Stimulated activated CD4-positive, alpha-beta T cell treated with anti-CD3 and anti-CD28 coated beads, Interleukin-4, amount 100 ng/mL, for 1 hour (primary cell): ENCODE measurements at places on chromosomes 11 and 22.
A peak's percentile ranks its signal among the peaks of the same experiment; 100 is the strongest.

GRCh38 chr11:29485641-29486040 lies 531.2 kb downstream of the KCNA4 start:
- DNase-seq: no peak

- DNase-seq: no peak
These were observed 6.4 kb upstream of the ME3 start for GRCh38 chr11:86678823-86679222.

DNA sequence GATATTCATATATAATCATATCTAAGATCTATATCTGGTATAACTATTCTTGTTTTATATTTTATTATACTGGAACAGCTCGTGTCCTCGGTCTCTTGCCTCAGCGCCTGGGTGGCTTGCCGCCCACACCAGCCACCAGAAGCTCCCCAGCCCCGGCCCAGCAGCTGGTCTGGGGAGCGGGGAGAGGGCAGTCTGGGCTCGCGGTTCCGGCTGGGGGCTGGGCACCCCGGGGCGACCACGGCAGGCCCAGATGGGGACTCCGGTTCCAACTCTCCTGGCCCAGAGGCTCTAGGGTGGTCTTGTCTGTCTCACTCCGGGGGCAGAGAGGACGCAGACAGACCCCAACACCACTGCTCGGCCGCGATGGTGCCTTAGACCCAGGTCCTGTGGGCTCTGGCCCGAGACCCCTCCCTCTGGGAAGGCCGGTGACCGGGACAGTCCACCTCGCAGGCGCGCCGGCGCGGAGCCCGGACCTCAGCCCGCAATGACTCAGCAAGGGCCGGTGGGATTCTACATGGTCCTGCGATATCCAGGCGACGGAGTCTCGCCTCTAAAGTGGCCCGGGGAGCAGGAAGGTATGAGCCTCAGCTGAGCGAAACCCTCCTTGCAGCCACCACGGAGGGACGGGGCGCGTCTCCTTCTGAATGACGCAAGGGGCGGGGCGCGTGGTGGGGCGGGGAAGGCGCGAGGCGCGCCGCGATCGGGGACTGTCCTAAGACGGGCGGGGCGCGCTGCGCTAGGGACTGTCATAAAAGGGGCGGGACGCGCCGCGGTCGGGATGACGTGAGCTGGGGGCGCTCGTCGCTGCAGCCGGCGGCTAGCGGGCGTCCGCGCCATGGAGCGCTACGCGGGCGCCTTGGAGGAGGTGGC lies at the start of gene DGCR6:
DGCR6 (plus strand) TSS at position 781 of the 870 bp plus-strand sequence; CDS start at position 836, 55 bp downstream.
- DNase-seq: no peak

DNA sequence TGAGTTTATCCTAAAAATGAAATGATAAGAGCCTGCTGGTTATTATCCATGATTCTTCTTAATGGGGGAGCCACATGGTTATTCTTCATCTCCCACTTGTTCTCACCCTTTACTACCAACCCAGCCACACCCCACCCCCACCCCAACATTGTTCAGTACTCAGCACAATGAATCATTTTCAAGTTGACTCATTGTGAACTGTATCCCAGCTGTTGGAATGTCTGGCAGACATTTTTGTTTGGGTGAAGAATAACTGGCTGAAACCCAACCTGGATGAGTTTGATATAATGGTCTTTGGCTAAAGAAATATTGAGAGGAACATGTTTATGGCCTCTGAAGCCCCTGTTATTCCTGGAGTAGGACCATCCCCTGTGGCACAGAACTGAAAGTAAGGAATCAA lies 136.2 kb downstream of the ELP4 start:
- DNase-seq: no peak

DNA sequence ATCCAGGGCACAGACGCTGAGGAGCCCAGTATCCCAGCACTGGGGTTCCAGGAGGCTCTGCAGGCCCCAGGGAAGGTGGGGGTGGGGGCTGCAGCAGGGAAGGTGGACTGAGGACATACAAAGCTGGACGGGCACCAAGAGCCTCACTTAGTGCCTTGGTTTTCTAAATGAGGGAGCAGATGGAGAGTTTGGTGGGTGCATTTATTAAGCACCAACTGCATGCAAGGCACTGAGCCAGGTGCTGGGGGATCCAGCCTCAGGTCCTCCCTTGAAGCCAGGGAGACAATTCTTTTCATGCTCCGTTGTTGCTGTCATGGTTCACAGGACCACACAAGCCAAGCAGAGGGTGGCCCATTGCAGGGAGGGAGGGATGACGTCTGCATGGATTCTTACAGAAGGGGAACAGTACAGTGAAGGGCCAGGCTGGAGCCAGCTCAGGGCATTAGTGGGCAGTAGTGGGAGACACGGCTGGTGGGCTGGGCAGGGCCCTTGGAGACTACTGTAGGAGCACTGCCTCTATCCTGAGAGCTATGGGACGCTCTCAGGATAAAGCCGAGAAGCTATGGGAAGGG lies 65.0 kb downstream of the MACROD1 start:
- no peak for DNase-seq

- peak; percentile 41 for DNase-seq
These were observed 6.9 kb downstream of the MCAT start for GRCh38 chr22:43136255-43136654.

DNA sequence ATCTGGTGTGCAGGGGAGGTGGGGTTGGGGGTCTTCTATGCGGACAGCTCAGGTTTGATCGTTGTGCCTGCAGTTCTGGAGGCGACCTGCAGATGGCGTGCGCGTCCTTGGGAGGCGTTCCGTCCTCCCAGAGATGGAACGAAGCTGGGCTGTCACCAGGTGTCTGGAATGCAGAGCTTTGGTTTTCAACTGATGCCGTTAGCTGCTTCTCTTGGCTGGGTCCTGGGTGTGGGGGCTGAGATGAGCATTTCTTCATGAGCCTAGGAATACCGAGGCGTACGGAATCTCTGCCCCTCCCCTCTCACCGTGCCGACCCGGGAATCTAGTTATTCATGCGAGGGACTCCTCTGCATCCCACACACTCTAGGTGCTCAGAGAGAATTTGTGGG lies 98.6 kb downstream of the CEP164 start:
- DNase-seq: peak; percentile 69

- no peak for DNase-seq
These were observed 286.8 kb downstream of the BLID start for GRCh38 chr11:121829159-121829643.

- DNase-seq: no peak
These were observed 177.7 kb downstream of the NAV2 start for GRCh38 chr11:19890308-19890707.

GRCh38 chr22:43624144-43624998 lies 187.7 kb downstream of the EFCAB6 start:
- no peak for DNase-seq

- DNase-seq: no peak
These were observed 17.2 kb downstream of the ARHGEF17 start for GRCh38 chr11:73325036-73325981.

DNA sequence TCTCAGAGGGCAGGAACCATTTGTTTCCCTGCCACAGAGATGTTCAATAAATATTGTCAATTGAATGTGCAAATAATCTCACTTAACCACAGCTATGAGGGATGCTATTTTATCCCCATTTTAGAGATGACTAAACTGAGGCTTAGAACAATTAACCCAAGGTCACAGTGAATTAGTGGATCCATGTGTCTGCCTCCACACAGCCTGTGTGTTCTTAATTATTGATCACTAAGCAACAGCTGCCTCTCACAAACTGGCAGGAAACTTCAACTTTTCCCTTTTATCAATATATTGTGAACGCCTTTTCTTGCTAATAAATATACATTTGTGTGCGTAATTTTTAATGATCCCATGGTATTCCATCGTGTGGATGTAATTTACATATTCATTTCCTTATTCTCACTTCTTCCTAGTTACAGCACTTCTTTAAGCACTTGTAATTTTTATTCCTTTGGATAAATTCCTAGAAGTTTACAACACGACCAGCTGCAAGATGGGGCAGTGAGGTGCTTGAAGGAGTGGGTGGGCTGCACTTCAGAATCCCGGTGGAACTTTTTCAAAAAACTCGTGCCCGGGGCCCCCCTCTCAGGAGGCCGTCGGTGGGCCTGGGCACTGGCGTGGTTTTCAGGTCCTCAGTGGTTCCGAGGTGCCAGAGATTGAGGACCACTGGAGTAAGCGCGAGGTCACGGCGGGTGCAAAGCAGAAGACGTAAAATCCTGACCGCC lies 915 bp upstream of the SREBF2 start:
- DNase-seq: no peak

GRCh38 chr11:3154001-3154599 lies 11.0 kb downstream of the OSBPL5 start:
- no peak for DNase-seq

- DNase-seq: no peak
These were observed 13.1 kb downstream of the NPTXR start for GRCh38 chr22:38830845-38831108.

DNA sequence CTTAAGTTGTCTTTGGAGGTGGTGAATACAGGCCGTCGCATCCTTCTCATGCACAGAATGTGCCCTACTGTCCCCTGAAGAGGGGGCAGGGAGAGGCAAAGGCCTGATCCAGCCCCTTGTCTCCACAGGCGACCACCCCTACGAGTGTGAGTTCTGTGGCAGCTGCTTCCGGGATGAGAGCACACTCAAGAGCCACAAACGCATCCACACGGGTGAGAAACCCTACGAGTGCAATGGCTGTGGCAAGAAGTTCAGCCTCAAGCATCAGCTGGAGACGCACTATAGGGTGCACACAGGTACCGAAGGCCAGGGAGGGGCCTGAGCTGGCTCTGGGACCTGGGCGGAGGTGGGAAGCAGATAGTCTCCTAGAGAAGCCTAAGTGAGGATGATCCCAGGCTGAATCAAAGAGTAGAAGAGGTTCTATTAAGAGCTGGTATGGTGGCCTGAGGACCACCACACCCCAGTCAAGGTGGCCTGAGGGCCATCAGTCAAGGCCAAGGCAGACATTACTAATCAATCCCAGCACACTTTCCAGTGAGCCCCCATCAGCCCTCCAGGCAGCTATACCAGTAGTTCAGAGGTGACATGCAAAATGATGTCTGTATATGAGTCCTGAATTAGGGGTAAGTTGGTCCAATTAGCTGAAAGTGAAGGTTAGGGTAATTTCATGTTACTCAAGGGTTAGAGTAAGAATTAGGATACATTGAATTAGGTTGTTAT lies 49.0 kb upstream of the NNMT start:
- DNase-seq: no peak

DNA sequence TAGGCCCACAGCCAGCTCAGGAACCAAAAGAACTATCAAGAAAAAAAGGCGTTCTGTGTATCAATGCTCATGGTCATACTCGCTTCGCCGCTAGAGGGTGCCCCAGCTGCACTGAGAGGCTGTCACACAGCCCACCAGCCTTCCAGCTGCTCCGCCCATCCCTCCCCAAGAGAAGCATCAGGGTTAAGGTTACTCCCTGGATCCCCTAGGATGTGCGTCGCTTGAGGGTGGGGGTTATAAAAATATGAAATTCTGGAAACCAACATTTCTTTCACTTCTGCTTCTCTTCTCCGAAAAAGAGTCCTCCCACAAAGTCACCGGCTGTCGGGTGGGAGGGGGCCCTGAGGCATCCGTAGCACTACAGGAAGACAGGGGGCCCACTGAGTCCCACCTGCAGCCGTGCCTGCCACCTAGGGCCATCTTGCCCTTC lies 1.7 kb downstream of the CBX6 start:
- DNase-seq: peak; percentile 93

- DNase-seq: no peak
These were observed 31.2 kb downstream of the ARHGAP8 start for GRCh38 chr22:44783581-44783980.

- DNase-seq: no peak
These were observed 30.9 kb downstream of the MTMR2 start for GRCh38 chr11:95892892-95893570.

- no peak for DNase-seq
These were observed 20.7 kb downstream of the TNKS1BP1 start for GRCh38 chr11:57303990-57304579.

GRCh38 chr11:3939651-3940190 lies 84.3 kb downstream of the STIM1 start:
- no peak for DNase-seq

DNA sequence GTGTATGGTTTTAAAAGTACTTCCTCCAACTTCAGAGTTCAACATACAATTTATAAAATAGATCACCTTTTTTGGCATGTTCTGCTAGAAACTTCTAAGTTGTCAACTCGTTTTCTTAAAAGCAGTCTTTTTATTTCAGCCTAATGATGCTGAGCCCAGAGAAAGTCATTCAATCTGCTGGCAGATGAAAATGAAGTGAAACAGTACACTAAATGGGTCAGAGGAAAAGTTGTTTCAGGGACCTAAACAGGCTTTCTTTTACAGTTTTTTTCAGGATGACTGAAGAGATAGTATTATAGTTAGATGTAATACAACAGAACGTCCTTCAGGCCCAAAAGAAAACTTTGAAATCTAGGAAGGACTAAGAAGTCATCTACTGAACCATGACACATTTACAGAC lies 842.7 kb upstream of the CCDC90B start:
- no peak for DNase-seq

GRCh38 chr11:24122291-24122690 lies 374.6 kb upstream of the LUZP2 start:
- DNase-seq: no peak
